Activated naive CD4-positive, alpha-beta T cell treated with anti-CD3 and anti-CD28 coated beads, Interleukin-2, amount 10 ng/mL, durations not matched to agents 7 days and 5 days (primary cell): ENCODE measurements at places on chromosomes 4 and X.

DNA sequence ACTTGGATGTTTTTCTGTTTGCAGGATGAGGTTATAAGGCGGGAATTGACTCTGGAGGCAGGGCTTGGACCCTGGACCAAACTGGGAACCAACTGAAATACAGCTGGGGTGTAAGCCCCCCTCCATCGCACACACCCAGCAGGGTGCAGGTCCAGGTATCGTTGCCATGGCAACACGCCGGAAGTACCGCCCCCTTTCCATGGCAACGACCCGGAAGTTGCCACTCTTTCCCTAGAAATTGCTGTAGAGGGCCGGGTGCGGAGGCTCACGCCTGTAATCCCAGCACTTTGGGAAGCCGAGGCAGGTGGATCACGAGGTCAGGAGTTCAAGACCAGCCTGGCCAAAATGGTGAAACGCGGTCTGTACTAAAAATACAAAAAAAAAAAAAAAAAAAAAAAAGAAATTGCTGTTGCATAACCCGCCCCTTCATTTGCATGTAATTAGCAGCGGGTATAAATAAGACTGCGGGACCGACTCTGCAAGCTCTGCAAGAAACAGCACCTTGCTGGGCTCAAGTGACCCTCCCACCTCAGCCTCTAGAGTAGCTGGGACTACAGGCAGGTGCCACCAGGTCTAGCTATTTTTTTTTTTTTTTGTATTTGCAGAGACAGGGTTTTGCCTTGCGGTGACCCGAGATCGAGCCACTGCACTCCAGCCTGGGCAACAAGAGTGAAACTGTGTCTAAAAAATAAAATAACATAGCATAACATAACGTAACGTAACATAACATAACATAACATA, 139.6 kb downstream of the CRLF2 start:
- H3K36me3 ChIP-seq = no peaks in the 10 kb centered on the region
- H3K27ac ChIP-seq = no peak overlapping the region

GRCh38 chrX:144334577-144334976, 450.7 kb downstream of the UBE2NL start:
- no peaks in the 10 kb centered on the region for H3K4me1 ChIP-seq
- H3K27ac ChIP-seq = no peak overlapping the region
- no peaks in the 10 kb centered on the region for H3K36me3 ChIP-seq
- H3K27me3 ChIP-seq = no peaks in the 10 kb centered on the region
- H3K4me3 ChIP-seq = no peak overlapping the region
- DNase-seq = no peak

DNA sequence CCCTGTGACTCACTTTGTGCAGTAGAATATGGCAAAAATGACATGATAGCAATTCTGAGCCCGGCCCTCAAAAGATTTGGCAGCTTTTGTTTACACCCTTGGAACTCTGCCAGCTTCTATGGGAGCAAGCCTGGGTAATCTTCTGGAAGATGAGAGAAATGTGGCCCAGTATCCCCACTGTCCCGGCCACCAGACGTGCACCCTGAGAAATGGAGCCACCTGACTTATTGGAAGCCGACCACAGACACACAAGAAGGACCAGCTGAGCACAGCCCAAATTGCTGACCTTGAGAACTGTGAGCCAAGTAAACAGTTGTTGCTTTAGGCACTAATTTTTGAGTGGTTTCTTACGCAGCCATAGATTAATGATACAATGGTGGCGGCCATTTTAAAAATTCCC, 197.0 kb downstream of the STIM2 start:
- no peak overlapping the region for H3K27ac ChIP-seq
- DNase-seq = no peak
- peaks cover 3% of the 10 kb centered on the region for H3K27me3 ChIP-seq
- H3K36me3 ChIP-seq = no peaks in the 10 kb centered on the region

DNA sequence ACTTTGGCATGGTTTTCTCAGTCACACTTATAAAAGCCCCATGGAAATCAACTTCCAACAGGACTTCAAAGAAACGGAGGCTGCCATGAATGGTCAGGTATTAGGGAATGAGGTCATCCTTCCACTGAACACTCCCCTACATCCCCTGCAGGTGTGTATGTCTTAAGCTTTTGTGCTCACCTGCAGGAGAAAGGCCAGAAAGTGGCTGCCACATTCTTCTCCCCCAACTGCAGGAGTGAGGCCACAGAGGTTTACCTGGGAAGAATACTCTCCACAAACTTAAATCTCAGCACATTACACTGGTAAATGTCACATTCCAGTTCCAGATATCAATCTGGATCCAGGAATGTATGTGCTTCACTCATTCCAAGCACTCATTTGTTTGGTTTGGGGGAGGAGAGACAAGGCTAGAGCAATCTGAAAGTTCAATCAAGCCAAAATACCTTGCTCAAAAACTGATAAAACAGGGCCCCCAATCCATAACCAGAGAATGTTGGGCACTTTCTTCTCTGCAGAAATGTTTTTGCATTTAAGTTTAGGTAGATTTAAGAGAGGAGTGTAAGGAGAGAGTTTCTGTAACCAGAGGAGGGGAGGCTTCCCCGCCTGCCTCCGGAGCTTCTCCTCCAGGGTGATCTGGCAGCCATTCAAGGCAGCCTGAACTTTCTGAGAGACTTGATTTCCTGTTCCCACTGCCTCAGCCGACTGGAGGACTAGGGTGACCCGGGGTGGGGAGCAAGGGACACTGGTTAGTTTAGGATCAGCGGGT, 15.4 kb downstream of the FAM9C start:
- DNase-seq = peak; percentile 21

DNA sequence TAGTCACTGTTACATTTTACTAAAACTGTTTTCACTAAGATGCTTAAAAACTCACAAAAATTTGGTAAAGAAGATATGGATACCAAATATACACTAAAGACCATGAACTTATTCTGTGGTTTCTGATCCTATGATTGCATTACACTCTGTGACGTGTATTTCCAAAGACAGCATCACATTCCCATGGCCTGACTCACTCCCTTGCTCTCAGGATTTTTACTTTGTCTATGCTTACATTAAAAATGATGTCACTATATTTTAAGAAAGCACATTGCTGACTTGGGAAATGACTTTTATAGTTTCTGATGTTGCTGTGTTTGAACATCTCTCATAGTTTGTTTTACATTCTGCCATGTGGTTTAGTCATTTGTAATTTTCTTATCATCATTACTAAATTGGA, 327.9 kb upstream of the MAGEB18 start:
- no peaks in the 10 kb centered on the region for H3K4me1 ChIP-seq
- no peak for DNase-seq
- no peaks in the 10 kb centered on the region for H3K27me3 ChIP-seq
- no peak overlapping the region for H3K27ac ChIP-seq

DNA sequence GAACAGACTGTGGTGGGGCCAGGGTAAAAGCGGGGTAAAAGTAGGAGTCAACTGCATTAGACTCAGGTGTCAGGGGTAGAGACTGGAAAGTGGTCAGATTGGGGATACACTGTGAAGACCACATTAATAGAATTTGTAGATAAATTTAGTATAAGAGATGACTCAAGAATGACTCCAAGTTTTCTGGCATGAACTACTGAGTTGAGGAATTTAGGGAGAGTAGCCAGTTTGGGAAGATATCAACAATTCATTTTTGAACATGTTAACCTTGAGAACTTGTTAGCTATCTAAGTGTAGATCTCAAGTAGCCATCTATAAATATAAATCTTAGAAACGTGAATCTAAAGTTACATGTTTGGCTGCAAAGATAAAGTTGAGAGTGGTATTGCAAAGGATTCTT, 206.9 kb upstream of the HCCS start:
- H3K36me3 ChIP-seq = no peaks in the 10 kb centered on the region
- H3K4me3 ChIP-seq = no peak overlapping the region
- H3K27me3 ChIP-seq = no peaks in the 10 kb centered on the region
- H3K27ac ChIP-seq = no peak overlapping the region

DNA sequence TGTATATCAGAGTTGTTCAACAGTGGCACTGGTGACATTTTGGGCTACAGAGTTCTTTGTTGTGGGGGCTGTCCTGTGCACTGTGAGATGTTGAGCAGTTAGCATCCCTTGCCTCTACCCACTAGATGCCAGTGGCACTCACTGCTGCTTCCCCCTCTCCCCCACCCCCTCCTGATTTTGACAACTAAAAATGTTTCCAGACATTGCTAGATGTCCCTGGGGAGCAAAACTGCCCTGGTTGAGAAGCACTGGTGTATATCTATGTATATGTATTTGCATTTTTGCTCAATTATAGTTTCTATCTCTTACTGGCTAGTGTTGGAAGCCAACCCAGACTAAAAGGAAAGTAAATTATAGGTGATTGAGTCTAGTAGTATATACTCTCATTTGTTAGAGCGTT, 2.4 kb downstream of the TMEM131L start:
- peak overlapping the region; percentile 96 for H3K4me3 ChIP-seq
- H3K4me1 ChIP-seq = peaks cover 67% of the 10 kb centered on the region
- H3K27me3 ChIP-seq = peaks cover 4% of the 10 kb centered on the region
- peak overlapping the region; percentile 95 for H3K27ac ChIP-seq
- DNase-seq = peak; percentile 42

- H3K4me3 ChIP-seq = no peak overlapping the region
- no peak for DNase-seq
- H3K27me3 ChIP-seq = no peaks in the 10 kb centered on the region
- no peaks in the 10 kb centered on the region for H3K36me3 ChIP-seq
- no peak overlapping the region for H3K27ac ChIP-seq
These were observed 1201.9 kb downstream of the STIM2 start for GRCh38 chr4:28062562-28062961.

GRCh38 chrX:121254336-121254735, 206.9 kb downstream of the GLUD2 start:
- no peak overlapping the region for H3K4me3 ChIP-seq
- H3K27me3 ChIP-seq = no peaks in the 10 kb centered on the region
- no peaks in the 10 kb centered on the region for H3K36me3 ChIP-seq
- no peaks in the 10 kb centered on the region for H3K4me1 ChIP-seq

DNA sequence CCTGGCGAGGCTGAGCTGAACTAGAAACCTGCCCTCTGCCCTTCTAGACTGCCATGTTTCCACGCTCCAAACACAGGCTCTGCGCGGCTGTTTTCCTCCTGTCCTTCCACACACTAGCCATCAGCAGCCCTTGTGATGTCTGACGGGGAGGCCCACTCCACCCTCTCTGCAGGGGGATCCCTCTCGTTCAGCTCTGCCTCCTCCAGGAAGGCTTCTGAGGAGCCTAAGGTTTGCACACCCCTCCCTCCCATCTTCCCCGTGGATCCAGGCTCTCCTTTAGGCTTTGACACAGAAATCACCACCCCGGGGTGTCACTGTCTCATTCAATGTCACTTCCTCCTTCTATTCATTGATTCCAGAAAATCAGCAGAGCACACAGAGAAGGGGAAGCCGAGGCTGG, 38.6 kb upstream of the CRMP1 start:
- no peaks in the 10 kb centered on the region for H3K36me3 ChIP-seq
- no peak overlapping the region for H3K27ac ChIP-seq
- H3K4me1 ChIP-seq = no peaks in the 10 kb centered on the region
- H3K27me3 ChIP-seq = no peaks in the 10 kb centered on the region
- no peak for DNase-seq

DNA sequence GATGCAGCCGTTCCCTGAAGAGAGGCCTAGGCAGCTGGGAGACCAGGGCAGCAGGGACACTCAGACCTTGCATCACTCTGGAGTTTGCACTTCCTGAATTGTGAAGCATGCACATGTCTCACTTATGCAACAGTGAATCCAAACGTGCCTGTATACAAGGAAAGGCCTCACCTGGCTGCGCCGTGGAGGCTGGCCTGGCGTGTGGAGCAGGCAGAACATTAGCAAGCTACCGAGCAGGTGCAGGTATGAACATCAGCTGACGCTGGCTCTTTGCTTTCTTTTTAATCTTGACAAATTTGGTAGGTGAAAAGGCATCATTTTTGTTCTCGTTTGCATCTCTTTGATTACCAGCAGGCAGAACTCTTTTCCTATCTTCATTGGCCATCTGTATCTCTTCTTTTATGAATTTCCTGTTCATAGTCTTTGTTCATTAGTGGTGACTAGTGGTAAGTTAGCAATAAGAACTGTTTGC, 37.1 kb upstream of the IRAK1 start:
- no peak overlapping the region for H3K4me3 ChIP-seq
- peaks cover 33% of the 10 kb centered on the region for H3K36me3 ChIP-seq
- H3K27me3 ChIP-seq = no peaks in the 10 kb centered on the region
- DNase-seq = no peak
- H3K27ac ChIP-seq = peak overlapping the region; percentile 79
- H3K4me1 ChIP-seq = peaks cover 39% of the 10 kb centered on the region

GRCh38 chrX:45889471-45889870, 655.8 kb downstream of the ZNF674 start:
- H3K36me3 ChIP-seq = no peaks in the 10 kb centered on the region
- no peak overlapping the region for H3K4me3 ChIP-seq
- H3K27me3 ChIP-seq = no peaks in the 10 kb centered on the region
- H3K4me1 ChIP-seq = no peaks in the 10 kb centered on the region
- H3K27ac ChIP-seq = no peak overlapping the region
- no peak for DNase-seq

- H3K27me3 ChIP-seq = no peaks in the 10 kb centered on the region
- no peaks in the 10 kb centered on the region for H3K4me1 ChIP-seq
- no peak overlapping the region for H3K27ac ChIP-seq
- H3K36me3 ChIP-seq = no peaks in the 10 kb centered on the region
- DNase-seq = no peak
These were observed 61.5 kb downstream of the ADGRA3 start for GRCh38 chr4:22454216-22454838.

GRCh38 chr4:136893573-136893972, 638.7 kb downstream of the PCDH18 start:
- H3K4me3 ChIP-seq = no peak overlapping the region
- no peaks in the 10 kb centered on the region for H3K27me3 ChIP-seq
- no peaks in the 10 kb centered on the region for H3K4me1 ChIP-seq
- H3K36me3 ChIP-seq = no peaks in the 10 kb centered on the region
- no peak for DNase-seq

DNA sequence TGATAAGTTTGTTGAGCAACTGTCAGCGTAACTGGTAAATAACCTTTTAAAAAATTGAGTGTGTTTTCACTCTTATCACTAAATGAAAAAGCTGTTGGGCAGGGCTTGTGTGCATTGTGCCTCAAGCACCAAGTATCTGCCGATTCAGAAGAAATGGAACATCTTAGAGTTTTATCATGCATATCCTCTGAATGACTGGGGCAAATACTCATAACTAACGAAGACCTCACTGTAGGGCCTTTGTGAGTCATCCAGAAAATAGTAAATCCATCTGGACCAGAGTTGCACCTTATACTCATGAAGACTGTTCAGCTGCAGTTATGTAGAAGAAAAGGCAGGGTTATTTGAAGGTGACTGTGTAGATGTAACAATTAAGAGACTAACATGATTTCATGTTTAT, 222.1 kb downstream of the CAMK2D start:
- H3K4me3 ChIP-seq = no peak overlapping the region
- no peak for DNase-seq
- peaks cover 8% of the 10 kb centered on the region for H3K4me1 ChIP-seq
- no peaks in the 10 kb centered on the region for H3K27me3 ChIP-seq
- H3K36me3 ChIP-seq = peaks cover 23% of the 10 kb centered on the region

GRCh38 chr4:128832243-128832625, 22.7 kb downstream of the JADE1 start:
- H3K27me3 ChIP-seq = no peaks in the 10 kb centered on the region
- no peak for DNase-seq
- no peak overlapping the region for H3K27ac ChIP-seq
- H3K4me3 ChIP-seq = no peak overlapping the region
